ENCODE measurements at places on chromosomes 16 and 17.

DNA sequence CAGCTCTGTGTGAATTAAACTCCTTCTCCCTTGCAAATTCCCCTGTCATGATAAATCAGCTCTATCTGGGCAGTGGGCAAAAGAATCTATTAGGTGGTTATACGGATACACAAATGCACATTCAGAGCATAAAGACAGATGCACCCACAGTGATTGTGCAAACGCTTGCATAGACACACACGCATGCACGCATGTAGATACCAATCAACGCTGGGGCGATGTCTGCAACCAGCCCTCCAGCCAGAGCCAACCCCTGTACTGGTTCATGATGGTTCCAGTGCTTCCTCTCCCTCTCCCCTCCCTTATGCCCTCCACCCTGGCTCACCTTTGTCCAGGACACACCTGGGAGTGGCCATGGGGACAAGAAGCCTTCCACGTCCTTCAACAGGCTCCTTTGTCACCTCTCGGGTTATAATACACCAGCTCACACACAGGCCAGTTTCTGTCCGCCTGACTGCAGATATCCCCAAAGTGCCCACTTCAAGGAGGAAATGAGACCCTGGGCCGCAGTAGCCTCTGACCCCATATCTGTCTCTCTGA, 33.1 kb upstream of the SNN start:
- DNase-seq, result no peak

GRCh38 chr16:52460639-52461178, 86.2 kb downstream of the TOX3 start:
- DNase-seq, result no peak

- DNase-seq, result no peak
Measured at GRCh38 chr16:4244254-4245076, 2.6 kb upstream of the SRL start.

GRCh38 chr17:77090476-77090875, 50.3 kb upstream of the SEC14L1 start:
- DNase-seq, result no peak

GRCh38 chr17:83179374-83179773, 100.0 kb downstream of the METRNL start:
- DNase-seq, result peak; percentile 9
